Choroid plexus epithelial cell (primary cell): ENCODE measurements at places on chromosomes 12 and 14.

DNA sequence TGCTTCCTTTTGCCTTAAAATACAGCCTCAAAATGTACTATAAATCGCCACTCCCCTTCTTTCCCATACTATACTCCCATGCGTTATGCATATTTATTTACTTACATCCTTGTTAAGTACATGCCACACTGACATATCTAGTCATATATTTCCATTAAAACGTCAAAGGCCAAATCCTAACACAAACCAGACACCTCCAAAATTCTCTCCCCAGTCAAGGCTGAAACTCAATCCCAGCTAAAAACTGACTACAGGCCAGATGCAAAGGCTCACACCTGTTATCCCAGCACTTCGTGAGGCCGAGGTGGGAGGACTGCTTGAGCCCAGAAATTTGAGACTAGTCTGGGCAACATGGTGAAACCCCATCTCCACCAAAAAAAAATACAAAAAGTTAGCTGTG is 5.7 kb upstream of the CAND1 start:
- no peak for DNase-seq

- peak; percentile 96 for DNase-seq
Observed at GRCh38 chr14:39025810-39026627, 77.0 kb downstream of the SEC23A start.

DNA sequence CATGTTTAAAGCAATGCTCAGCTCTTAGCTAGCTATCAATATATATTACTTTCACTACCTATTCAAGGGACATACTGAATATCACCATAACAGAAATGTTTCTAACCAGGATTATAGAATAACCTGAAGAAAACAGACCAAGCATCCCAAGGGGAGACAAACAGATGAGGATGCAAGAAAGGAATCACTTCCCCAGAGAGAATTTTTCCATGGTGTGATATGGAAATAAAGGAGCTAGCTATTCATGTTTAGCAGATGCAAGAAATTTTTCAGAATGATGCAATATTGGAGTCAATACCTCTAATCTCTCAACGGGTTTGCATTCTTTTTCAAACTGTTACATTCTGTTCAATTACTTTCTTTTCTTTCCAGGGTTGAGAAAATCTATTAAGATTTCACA is 538.9 kb upstream of the FLRT2 start:
- DNase-seq = peak; percentile 4

DNA sequence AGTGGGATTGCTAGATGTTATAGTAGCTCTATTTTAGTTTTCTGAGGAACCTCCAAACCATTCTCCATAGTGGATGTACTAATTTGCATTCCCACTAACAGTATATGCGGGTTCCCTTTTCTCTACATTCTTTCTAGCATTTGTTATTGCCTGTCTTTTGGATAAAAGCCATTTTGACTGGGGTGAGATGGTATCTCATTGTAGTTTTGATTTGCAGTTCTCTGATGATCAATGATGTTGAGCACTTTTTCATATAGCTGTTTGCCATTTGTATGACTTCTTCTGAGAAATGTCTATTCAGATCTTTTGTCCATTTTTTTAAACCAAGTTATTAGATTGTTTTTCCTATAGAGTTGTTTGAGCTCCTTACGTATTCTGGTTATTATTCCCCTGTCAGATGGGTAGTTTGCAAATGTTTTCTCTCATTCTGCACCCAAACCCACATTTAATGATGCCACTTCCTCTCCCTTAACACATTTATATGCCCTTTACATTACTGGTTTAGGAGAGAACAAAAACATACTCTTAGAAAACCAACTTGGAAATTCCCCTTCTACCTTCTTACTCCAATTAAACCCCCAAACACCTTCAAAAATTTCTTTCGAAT is 48.2 kb downstream of the NELL2 start:
- no peak for DNase-seq

DNA sequence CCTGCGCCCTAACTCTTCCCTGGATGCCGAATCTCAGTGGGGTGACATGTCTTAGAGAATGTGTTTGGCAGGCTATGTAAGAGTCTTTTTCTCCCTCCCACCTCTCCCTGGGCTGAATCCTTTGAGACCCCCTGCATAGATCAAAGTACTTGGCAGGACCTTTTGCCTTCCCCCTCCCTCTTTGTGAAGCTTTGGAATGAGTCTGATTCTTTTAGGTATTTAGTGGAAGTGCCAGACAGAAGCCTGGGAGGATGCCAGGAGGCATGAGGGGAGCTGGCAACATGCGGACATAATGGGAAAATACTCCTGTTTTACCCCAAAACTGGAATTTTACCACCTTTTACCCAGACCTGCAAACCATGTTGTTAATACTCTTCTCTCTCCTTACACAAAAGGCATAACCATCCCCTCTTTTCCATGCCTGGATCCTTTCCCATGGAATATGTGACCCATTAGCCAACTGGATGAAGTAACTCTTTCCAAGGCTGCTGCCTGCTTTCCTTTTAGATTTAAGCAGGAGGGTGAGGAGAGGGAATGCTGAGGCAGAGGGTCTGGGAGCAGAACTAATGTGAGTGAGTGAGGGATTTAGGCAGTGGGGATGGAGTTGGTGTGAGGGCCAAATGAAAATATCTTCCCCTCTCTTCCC is 41.7 kb downstream of the TTLL5 start:
- peak; percentile 27 for DNase-seq

DNA sequence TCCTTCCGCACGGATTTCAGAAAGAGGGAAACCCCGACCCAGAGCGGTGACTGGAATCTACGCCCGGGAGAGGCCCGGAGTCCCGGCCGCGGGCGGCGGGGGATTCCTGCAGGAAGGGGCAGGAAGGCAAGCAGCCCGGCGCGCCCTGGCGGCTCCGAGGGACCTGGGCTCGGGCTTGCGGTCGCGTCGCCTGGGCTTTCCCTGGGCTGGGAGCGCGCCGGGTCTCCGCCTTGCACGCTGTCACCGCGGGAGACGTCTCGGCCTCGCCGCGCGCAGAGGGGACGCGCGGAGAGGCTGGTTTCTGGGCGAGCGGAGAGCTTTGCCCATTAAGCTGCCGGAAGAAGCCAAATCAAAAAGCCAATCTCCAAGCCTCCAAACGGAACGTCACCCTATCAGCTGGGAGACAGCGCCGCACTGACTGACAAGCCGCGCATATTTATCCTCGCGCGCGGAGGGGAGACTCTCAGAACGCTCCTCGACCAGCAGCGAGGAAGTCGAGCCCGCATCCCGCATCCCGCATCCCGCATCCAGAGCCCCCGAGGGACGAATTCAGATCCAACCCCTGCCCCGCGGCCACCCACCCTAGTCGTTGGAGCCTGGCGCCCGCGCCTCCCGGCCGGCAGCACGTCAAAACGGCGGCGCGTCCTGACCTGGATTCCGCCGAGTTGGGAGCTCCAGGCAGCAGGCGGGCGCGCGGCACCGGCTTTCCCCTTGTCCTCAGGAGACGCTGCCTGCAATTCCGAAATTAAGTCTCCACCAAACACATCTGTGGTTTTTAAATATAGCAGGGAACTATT is at the start of gene SLC8A3:
Gene SLC8A3, minus strand, starts transcription at position 293 of the 797 bp plus-strand sequence. CDS start 20,529 bp downstream, outside the sequence.
- DNase-seq = peak; percentile 48

DNA sequence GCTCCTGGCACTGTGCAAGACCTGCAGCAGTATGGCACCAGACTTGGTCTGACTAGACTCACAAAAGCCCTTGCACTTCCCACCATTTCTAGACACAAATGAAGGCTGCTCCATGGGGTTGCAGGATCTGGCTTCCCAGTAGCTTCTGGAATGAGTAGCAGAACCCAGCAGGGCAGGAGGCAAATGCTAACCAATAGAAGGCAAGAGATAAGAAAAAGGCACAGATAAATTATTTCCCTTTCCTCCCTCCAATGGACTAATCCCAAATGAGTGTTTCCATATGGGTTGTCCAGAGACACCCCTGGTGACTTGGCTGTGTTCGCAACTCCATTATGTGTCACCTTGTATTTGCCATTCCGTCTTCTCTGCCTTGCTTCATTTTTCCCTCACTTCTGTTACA is 49.7 kb downstream of the KIF21A start:
- DNase-seq = no peak

DNA sequence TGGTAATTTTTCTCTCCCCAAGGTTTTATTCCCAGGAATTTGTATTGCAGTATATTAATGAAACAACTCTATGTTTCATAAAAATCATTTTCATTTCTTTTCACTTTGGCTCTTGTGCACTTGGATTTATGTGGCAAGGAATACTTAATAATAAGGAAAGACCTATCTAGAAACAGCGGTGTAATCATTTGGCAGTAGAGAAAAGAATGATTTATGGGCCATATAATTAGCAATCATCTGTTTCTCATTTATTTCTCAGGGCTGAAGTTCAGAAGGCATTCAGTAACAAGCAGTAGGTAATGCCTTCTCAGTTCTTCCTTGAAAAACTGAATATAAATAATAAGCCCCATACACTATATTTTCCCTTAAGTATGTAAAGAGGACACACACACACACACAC is 172.6 kb downstream of the ANO4 start:
- no peak for DNase-seq

DNA sequence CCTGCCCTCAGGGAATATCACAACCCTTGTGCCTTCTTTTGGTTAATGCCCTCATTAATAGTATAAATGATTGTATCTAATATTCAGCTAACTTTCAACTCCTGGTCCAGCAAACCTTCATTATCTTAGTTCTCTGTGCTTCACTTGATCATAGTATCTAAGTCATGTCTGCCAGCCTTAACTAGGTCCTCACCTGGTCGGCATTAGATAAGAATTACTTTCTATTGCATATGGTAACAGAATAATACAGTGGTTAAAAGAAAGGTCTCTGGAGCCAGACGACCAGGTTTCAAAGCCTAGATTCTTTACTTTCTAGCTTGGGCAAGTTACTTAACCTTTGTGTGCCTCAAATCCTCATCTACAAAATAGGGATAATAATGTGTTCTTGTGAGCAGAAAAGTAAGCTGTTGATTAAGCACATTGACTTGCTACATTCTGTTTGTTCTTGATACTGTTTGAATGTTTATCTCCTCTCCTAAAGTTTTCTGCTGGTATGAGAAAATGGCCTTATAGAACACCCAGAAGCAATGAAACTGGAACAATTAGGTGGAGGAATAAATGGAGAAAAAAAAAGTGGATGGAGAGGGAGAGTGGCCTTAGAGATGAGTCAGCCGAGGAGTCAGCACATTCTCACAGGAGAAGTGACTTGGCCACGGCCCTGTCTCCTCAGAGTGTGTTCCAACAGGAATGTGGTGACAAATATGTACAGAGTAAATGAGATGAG is 176.1 kb downstream of the SLC25A21 start:
- DNase-seq = peak; percentile 71
